ENCODE measurements at places on chromosomes 6 and 20.

DNA sequence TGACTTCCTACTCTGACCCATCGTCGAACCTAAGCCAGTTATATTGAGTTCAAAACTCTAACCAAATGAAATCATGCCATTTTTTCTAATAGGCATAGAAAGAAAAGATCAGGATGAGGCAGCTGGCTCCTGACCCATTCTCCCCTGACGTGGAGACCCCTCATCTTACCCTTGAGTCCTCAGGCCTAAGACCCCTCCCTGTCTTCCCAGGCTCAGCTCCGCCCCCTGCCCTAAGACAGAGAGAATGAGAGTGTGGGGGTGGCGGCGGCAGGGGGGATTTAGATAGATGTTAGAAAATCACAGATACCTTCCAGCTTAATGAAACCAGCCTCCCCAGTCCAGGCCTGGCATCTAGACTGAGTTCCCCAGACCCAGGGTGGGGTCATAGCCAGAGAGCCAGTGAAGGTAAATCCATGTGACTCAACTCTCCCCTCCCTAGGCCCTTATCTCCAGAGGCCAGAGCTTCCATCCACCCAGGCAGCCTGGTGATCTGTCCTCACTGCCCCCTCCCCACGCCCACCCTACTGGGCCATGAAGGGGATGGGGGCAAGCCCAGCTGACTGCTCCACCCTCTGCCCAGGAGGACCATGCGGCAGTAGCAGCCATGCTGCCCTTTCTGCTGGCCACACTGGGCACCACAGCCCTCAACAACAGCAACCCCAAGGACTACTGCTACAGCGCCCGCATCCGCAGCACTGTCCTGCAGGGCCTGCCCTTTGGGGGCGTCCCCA, 6.8 kb downstream of the TMEM63B start:
- DNase-seq: no peak

- no peak for DNase-seq
These were observed 174.1 kb downstream of the ADAT2 start for GRCh38 chr6:143276436-143276835.

DNA sequence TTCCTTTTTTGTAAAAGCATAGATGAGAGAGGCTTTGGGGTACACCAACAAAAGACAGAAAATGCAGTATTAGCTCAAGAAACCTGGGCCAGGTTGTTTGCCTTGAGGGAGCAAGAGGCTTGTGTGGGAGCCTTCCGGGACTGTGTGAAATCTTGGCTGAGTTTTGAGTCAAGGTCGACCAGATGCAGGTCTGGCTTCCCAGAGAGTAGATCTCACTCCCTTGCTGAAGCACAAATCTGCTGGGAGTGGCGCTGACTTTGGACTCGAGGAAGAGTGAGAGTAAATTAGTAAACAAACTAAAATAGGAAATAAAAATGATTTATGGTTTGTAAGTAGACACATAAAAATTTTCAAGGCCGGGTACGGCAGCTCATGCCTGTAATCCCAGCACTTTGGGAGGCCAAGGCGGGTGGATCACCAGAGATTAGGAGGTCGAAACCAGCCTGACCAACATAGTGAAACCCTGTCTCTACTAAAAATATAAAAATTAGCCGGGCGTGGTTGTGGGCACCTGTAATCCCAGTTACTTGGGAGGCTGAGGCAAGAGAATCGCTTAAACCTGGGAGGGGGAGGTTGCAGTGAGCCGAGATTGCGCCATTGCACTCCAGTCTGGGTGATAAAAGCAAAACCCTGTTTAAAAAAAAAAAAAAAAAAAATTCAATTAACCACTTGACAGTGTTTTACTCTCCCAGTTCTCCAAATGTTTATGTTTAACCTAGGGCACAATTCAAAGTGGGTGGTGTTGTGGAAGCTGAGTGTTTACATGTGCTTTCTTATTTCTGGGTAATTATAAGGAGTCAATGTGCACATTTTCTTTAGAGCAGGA, 27.7 kb upstream of the EDN1 start:
- no peak for DNase-seq

DNA sequence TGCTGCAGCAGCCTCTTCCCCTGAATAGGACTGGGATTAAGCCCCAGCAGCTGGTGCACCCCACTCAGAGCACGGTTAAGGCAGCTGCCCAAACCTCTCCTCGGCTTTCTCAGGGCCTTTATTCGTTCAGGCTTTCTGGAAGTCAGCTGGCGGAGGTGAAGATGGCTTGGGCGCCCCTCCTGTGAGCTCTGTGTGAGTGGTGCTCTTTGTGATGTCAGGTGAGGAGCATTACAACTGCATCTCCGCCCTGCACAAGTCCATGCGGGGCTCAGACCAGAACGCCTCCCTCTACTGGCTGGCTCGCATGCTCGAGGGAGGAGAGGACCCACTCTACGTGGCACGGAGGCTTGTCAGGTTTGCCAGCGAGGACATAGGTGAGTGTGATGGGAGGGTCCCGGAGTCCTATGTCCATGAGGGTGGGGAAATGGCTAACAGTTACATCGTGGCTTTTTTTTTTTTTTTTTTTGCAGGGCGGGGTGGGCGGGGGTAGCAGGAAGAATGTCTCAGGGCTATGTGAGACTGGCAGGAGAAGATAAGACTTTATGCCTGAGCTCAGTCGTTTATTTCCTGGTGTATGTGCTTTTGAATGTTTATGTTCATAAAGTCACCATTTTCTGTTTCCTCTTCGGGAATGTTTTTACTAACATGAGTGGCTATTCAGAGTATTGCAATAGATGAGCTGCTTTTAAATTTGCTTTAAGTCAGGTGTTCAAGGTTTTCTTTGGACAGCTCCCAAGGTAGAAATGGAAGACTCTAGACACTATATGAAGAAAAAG, 18.2 kb downstream of the WRNIP1 start:
- no peak for DNase-seq

- no peak for DNase-seq
These were observed 82.0 kb upstream of the B3GAT2 start for GRCh38 chr6:71038711-71039344.

DNA sequence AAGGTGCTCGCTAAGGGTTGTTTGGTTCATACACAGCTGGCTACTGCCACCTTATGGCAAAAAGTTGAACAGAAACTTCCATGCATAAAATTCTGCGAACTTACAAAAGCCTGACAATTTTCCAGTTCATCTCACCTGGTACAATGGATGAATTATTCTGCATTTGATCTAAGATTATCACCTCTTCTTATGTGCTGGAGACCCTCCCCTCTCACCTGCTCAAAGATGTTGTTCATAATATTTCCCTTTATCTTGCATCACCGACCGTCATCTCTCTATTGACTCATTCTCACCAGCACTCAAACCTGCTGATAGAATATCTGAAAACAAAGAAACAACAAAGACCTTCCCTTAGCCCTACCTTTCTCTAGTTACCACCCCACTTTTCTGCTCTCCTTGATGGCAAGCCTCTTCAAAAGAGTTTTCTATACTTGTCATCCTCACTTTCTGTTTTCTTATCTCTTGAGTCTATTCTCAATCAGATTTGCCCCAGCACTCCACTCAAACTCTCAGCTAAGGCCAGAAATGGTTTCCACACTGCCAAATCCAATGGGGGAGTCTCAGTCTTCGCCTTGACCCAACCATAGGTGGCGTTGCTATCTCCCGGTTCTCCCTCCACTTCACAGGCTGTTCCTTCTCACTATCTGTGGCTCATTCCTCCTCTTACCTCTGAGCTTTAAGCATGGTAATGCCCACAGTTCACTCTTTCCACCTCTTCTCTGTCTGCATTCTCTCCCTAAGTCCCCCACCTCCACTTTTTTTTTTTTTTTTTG, 25.8 kb downstream of the SNRNP48 start:
- DNase-seq: no peak

- no peak for DNase-seq
These were observed 182.8 kb downstream of the TBXT start for GRCh38 chr6:165984729-165985275.

- no peak for DNase-seq
These were observed 1.9 kb downstream of the PNRC1 start for GRCh38 chr6:89082486-89082891.

- DNase-seq: no peak
These were observed 20.0 kb downstream of the SPAG4 start for GRCh38 chr20:35635652-35636051.

GRCh38 chr6:117167520-117168271, 97.7 kb upstream of the VGLL2 start:
- DNase-seq: no peak

- no peak for DNase-seq
These were observed 68.3 kb upstream of the FRMD1 start for GRCh38 chr6:168147205-168147738.

DNA sequence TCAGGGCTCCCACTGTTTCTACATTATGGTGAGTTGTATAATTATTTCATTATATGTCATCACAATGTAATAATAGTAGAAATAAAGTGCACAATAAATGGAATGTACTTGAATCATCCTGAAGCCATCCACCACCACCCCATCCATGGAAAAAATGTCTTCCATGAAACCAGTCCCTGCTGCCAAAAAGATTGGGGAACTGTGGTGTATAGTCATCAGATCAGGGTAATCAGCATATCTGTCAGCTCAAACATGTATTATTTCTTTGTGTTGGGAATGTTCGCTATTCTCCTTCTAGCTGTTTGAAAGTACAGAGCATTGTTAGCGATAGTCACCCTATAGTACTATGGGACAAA, 33.8 kb upstream of the SLC22A23 start:
- no peak for DNase-seq

DNA sequence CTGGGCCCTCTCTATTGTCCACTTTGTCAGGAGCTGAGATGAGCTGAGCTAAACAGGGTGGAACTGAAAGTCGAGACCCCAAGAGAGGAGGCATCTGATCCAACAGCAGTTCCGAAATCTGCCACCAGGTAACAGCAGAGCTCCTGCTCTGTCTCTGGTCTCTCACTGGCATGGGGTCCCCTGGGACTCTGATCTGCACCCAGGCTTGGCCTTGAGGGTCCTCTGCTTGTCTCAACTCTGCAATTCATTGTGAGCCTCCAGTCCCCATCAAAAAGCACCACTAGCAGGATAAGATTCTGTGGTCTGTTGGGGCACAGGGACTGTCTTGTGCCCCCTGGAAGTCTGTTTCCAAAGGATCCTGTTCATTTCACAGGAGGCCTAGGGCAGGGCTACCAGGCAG, 62.5 kb upstream of the TOP1 start:
- no peak for DNase-seq

All from substantia nigra (tissue), 51 donors.